ENCODE measurements at places on chromosomes 13 and 19.
A peak's percentile ranks its signal among the peaks of the same experiment; 100 is the strongest.

DNA sequence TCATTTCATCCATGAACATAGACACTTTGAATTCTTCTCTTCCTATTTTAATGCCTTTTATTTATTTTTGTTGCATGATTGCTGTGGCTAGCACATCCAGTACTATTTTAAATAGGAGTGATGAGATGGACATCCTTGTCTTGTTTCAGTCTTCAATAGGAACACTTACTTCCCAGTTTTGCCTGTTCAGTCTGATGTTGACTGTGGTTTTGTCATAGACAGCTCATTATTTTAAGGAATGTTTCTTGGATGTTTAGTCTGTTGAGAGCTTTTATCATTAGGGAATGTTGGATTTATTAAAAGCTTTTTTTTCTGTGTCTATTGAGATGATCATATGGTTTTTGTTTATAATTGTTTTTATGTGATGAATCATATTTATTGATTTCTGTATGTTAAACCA is 586.6 kb downstream of the SLITRK1 start:
- no peak for DNase-seq

- no peak for DNase-seq
These were observed 18.5 kb downstream of the PTPRS start for GRCh38 chr19:5321851-5322681.

- peak; percentile 14 for DNase-seq
These were observed 30.1 kb downstream of the ZAR1L start for GRCh38 chr13:32284927-32285632.

GRCh38 chr19:3555653-3556422 is 1.5 kb downstream of the MFSD12 start:
- DNase-seq = no peak

DNA sequence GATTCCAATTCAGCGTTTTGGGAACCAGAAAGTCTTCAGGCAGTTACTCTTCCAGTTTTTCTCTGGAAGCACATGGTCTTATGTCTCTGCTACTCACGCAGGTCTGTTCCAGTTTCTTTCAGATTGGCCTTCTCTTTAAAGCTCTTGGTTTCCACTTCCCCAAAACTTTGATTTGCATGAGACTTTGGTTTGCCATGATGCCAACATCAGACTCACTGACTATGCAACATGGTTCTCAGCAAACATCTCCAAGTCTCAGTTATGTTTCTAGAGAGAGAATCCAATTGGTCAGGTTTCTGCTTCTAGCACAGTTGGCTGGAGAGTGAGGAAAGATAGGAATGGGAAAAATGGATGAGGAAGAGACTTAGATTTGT is 3.1 kb downstream of the AKAP11 start:
- no peak for DNase-seq

DNA sequence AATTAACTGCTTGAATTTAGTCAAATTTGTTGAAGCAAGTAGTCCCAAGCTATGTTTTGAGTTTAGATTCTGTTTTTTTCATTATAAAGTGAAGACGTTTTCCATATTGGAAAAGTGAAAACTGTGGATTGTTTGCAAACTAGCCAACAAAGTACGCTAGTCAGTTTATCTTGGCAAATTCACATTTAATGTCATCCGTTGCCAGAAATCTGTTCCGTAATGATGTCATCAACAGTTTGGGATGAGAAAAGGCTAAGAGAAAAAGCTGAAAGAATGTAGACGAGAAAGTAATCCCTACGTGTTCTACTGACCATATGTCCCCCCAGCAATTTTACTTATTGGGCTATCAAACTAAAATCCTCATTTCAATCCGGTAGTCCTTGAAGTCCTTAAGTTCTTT is 419.6 kb downstream of the GPC6 start:
- no peak for DNase-seq

- DNase-seq = no peak
These were observed 21.0 kb downstream of the TNFSF9 start for GRCh38 chr19:6551607-6552450.

DNA sequence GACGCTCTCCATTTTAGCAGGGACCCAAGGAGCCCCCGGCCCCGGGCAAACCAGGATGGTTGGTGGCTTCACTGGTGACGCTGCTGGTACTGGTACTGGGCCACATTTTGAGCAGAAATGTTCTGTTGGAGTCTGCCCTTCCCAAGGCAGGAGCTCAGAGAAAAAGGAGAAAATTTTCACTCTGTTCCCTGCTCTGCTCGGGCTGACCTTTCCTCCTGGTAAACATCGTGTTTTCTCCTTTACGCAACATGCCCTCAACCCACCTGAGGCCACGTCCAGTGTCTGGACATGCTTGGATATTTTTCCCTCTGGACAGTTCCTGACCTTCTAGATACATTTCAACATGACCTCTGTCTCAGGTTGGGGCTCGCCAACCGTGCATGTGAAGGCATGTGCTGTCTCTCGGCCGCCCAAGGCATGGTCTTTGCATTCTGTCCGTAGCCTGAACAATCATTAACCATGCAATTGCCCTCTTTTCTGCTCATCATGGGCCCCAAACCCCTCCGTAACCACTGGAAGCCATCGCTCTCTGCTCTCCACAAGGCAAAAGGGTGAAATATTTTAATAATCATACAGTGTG is 115.2 kb upstream of the PEG3 start:
- DNase-seq = no peak

- no peak for DNase-seq
These were observed 1.6 kb downstream of the CEACAM16 start for GRCh38 chr19:44700547-44700946.
